ENCODE measurements at places on chromosomes 3 and 15.

- H3K27me3 ChIP-seq, result no peaks in the 10 kb centered on the region
- peak overlapping the region; percentile 60 for H3K27ac ChIP-seq
- H3K36me3 ChIP-seq, result peaks cover 55% of the 10 kb centered on the region
- peak overlapping the region; percentile 45 for H3K4me3 ChIP-seq
These were observed 9.6 kb downstream of the ARHGEF3 start for GRCh38 chr3:56792193-56792592.

- DNase-seq, result peak; percentile 17
- peak overlapping the region; percentile 86 for H3K4me3 ChIP-seq
- H3K36me3 ChIP-seq, result no peaks in the 10 kb centered on the region
- no peak overlapping the region for H3K27ac ChIP-seq
These were observed 722 bp downstream of the RBMS3 start for GRCh38 chr3:29281344-29282241.

GRCh38 chr3:82505079-82505756 lies 743.8 kb upstream of the GBE1 start:
- H3K36me3 ChIP-seq, result no peaks in the 10 kb centered on the region
- no peak for DNase-seq
- H3K27me3 ChIP-seq, result no peaks in the 10 kb centered on the region

GRCh38 chr3:24373198-24373959 lies 121.3 kb downstream of the THRB start:
- DNase-seq, result no peak
- H3K4me3 ChIP-seq, result no peak overlapping the region
- no peak overlapping the region for H3K27ac ChIP-seq
- no peaks in the 10 kb centered on the region for H3K27me3 ChIP-seq
- H3K4me1 ChIP-seq, result no peaks in the 10 kb centered on the region

GRCh38 chr15:33377204-33377603 lies 66.4 kb downstream of the RYR3 start:
- H3K36me3 ChIP-seq, result no peaks in the 10 kb centered on the region
- DNase-seq, result no peak
- H3K4me3 ChIP-seq, result no peak overlapping the region

- H3K4me1 ChIP-seq, result no peaks in the 10 kb centered on the region
- H3K36me3 ChIP-seq, result no peaks in the 10 kb centered on the region
- no peak overlapping the region for H3K27ac ChIP-seq
- DNase-seq, result no peak
- no peaks in the 10 kb centered on the region for H3K27me3 ChIP-seq
- H3K4me3 ChIP-seq, result no peak overlapping the region
These were observed 622.0 kb upstream of the KCNMB2 start for GRCh38 chr3:177914224-177914623.

- no peaks in the 10 kb centered on the region for H3K36me3 ChIP-seq
- no peaks in the 10 kb centered on the region for H3K27me3 ChIP-seq
- H3K4me3 ChIP-seq, result no peak overlapping the region
- no peak for DNase-seq
- H3K4me1 ChIP-seq, result no peaks in the 10 kb centered on the region
- H3K27ac ChIP-seq, result no peak overlapping the region
These were observed 173.3 kb downstream of the PDZRN3 start for GRCh38 chr3:73451301-73451944.

DNA sequence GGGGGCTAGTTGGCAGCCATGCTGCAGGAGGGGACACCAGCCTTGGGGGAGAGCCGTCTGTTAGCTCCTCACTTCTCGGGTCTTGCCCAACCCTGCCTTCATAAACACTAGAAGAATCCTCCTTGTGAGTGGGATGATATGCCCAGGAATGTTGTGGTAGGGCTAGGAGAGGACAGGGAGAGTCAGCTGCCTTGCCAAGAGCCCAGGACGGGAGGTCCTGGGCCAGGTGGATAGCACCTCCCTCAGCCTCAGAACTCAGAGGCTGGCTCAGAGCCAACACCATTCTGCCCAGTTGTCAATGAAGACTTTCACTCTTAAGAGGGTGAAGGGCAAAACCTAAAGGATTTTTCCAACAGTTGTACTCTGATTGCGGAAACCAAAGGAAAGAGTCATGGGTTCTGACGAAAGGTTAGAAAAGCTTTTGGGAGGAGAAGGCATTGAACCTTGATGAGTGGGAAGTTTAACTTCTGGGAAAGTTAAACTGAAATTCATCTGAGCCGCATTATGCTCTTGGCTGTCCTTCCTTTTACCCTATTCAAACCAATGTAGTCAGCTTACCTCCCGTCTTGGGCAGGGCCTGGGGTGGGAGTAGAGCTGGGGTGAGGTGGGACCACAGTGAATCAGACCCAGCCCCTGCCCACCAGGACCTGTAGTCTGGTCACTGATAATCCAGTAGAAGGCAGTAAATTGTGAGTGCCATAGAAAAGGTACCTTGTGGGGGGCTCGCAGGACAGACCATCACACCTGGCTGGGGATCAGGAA lies 81.9 kb downstream of the FAM43A start:
- peak overlapping the region; percentile 63 for H3K27ac ChIP-seq
- no peak for DNase-seq
- no peaks in the 10 kb centered on the region for H3K36me3 ChIP-seq
- peaks cover 6% of the 10 kb centered on the region for H3K4me1 ChIP-seq
- no peak overlapping the region for H3K4me3 ChIP-seq

DNA sequence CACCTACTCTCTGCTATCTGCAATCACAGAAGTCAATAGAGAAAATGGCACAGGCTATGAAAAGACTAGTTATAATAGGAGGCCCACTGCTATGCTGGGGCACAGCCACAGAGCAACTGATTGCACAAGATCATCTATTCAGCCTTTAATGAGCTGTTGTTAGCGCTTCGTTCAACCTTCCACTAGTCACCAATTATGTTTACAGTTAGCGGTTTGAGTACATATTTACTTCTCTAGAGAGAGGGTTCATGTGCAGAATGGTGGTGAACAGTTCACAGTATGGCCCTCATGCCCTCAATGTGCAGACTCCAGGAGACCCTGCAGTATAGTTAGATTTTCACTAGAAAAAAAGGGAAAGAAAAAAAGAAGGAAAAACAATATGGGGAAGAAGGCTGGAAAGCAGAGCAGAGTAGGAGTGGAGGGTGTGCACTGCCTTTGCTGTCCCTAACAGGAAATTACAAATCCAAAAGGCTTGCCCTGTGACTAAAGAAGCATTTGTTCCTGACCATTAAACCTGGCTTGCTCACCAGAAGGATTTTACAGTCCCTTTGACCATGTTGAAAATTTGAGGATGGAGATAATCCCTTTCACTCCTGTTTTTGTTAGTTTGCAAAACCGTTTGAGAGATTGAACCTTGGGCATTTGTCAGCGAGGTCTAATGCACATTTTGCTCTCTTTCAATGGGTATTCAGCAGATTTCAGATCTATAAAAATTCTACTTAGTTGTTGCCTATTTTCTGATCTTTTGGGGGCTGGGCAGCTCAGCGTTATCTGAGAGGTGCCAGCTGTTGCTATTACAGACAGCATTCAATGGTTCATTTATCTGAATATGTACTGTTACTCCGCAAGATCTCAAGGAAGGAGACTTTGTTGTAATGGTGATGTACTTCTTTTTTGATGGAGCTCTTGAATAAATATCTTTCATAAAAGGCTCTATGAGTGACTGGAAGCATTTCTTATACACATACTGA lies 296.1 kb downstream of the LSAMP start:
- no peak for DNase-seq
- H3K27ac ChIP-seq, result no peak overlapping the region
- no peaks in the 10 kb centered on the region for H3K4me1 ChIP-seq
- no peak overlapping the region for H3K4me3 ChIP-seq

- no peak overlapping the region for H3K4me3 ChIP-seq
- H3K27ac ChIP-seq, result no peak overlapping the region
- H3K36me3 ChIP-seq, result no peaks in the 10 kb centered on the region
- DNase-seq, result no peak
- H3K4me1 ChIP-seq, result no peaks in the 10 kb centered on the region
These were observed 621.7 kb downstream of the ZPLD1 start for GRCh38 chr3:103056542-103056941.

DNA sequence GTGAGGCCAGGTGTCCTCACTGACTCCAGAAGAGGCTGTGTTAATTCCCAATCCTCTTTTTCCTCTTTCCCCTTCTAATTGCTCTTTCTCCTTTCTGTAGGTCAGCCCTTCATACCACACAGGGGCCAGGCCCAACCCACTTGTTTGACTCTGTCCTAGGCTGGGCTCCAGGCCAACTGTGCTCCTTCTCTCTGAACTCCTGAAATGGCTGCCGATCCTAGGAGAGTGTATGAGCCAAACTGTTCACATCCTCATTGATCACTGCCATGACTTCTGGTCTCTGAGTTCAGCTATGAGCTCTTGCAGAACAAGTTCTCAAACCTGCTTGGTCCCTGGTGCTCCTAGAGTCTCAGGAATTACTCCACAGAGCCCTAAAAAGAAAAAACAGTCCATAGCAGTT lies 145.1 kb downstream of the VGLL4 start:
- H3K4me3 ChIP-seq, result no peak overlapping the region
- no peaks in the 10 kb centered on the region for H3K27me3 ChIP-seq
- H3K4me1 ChIP-seq, result peaks cover 3% of the 10 kb centered on the region
- no peak for DNase-seq

DNA sequence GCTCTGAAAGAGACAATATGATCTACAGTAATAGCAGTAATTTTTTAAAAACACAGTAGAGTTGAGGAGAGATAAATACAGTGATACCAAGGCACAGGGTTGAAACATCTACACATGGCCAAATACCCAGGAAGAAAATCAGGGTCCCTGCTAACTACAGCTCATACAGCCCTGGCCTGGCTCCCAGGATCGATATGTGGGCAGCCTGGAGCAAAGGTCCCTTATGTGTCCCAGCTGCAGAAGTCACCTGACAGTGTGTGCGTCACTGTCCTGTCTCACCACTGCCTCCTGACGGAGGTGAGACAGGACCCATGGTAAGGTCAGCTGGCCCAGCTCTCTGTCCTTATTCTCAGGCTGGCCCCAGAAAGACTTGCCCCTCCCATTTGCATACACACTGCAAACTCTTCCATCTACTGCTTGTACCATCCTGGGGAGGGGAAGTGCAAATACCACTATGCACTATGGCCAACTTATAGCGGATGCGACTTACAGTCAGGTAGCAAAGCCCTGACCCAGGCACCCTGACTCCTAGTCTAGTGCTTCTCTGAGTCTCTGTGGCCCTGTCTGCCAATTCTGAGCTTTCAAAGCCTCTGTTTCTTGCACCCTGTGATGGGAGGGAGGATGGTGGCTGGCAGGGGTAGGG lies 22.0 kb upstream of the BCL2L10 start:
- no peak for DNase-seq

- no peak overlapping the region for H3K4me3 ChIP-seq
- no peak for DNase-seq
- H3K4me1 ChIP-seq, result no peaks in the 10 kb centered on the region
- H3K36me3 ChIP-seq, result no peaks in the 10 kb centered on the region
- H3K27ac ChIP-seq, result no peak overlapping the region
These were observed 1.8 kb upstream of the ZNF385D start for GRCh38 chr3:21752749-21753347.

DNA sequence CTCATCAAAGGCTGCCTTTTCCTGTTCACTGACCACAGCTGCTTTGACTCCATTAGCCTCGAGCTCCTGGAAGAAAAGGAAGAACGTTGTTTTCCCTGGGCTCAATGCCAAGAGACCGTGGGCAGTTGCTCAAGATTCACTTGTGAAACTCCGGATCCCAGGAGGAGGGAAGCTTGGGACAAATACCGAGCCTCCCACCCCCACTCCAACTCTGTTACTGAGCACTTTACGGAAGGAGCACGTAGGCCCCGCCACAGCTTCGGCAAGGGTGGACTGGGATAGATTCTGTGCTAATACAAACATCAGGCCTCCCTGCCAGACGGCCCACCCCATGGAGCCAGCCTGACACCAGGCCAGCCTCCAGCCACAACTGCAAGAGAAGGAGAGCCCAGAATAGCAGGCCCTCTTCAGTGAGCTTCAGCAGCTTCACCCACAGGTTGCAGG lies 10.8 kb upstream of the FANCD2 start:
- no peak overlapping the region for H3K27ac ChIP-seq
- peaks cover 8% of the 10 kb centered on the region for H3K4me1 ChIP-seq
- no peak for DNase-seq
- H3K27me3 ChIP-seq, result no peaks in the 10 kb centered on the region
- H3K4me3 ChIP-seq, result no peak overlapping the region

DNA sequence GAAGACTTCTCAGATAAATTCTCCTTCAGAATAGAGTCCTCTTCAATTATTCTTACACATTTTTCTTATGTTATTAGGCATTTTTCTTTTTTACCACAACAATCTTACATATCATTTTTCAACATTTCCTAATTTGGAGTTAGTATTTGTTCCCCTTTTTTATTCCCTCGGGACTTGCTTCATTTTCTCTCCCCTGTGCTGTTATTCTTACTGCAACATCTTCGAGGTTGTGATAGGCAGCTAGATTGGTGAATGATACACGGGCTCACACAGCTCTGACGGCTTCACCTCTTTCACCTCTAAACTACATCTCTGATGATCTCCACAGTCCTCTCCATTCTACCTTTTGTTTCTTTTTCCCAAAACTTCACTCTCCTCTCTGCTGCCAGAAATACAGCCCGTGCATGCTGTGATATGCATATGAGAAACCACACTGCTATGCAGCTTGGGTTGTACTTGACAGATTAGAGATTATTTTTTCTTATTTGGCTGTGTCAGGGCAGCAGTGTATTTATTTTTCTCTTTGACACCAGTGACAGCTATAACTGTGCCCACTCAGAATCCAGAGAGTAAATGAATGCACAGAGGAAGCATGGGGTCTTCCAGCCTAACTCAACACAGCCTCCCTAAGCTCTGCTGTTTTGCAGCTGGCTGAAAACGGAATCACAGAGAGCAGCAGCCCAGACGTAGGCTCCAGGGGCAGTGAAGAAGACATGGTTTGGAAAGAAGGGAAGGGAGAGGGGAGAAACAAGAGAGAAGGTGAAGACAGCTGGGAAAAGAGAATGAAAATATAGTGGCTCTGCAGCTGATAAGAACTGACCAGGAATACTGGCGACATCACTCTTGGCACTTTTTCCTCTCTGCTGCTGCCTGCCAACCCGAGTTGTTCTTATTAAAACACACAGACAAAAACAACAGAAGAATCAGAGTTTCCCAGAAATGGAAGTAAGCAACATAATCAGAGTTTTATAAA lies 61.8 kb downstream of the SLC9A9 start:
- no peak for DNase-seq
- H3K27me3 ChIP-seq, result no peaks in the 10 kb centered on the region
- no peak overlapping the region for H3K27ac ChIP-seq
- no peaks in the 10 kb centered on the region for H3K36me3 ChIP-seq
